Stimulated activated CD4-positive, alpha-beta T cell treated with anti-CD3 and anti-CD28 coated beads, Interleukin-15, amount 100 ng/mL, for 24 hours (primary cell): ENCODE measurements at places on chromosomes 3 and 15.

DNA sequence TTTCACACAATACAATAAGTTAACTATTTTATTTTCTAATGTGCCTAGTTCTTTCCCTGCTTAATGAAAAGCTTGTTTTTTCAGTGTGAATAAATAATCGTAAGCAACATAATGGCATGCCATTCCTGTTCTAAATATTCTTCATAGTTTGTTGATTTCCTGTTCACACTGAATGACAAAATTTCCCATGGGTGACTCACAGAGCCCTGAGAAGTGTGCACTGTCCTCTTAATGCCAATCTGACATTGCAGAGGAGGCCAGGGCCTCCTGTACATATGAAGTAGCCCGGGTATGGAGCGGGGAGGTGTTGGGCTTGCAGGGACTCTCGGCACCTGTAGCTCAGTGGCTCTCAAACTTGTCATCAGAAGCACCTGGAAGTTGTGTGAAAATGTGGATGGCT is 24.3 kb downstream of the CCR3 start:
- DNase-seq = no peak

GRCh38 chr3:154111365-154111935 is 9.7 kb upstream of the ARHGEF26 start:
- no peak for DNase-seq

DNA sequence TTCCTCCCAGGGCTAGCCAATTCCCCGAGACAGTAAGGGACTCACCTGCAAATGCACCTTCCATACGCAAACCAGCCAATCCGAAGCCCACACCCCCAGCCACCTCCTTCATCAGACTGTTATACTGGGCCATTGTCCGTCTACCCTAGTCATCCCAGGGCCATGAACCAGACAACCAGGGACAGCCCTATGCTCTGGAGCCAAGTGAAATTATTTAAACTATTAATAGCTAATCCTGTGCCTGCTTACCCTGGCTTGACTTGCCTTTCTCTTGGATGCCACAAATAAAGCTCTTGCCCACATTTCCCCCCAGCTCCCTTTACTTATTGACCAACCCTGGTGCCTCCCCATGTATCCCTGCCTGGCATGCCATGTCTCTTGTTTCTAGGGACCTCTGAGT is 4.0 kb upstream of the CHRNB4 start:
- DNase-seq = no peak

- no peak for DNase-seq
These were observed 9.1 kb upstream of the TIPARP start for GRCh38 chr3:156665291-156665690.

GRCh38 chr3:50278880-50279224 is at the start of gene LSMEM2:
Gene LSMEM2, plus strand, starts transcription at chr3:50279087. Its CDS starts 27 bp downstream, at chr3:50279114.
- no peak for DNase-seq

- no peak for DNase-seq
These were observed 201.2 kb downstream of the FAM43A start for GRCh38 chr3:194886836-194887235.

GRCh38 chr15:39361497-39361896 is 219.4 kb upstream of the THBS1 start:
- DNase-seq = no peak

DNA sequence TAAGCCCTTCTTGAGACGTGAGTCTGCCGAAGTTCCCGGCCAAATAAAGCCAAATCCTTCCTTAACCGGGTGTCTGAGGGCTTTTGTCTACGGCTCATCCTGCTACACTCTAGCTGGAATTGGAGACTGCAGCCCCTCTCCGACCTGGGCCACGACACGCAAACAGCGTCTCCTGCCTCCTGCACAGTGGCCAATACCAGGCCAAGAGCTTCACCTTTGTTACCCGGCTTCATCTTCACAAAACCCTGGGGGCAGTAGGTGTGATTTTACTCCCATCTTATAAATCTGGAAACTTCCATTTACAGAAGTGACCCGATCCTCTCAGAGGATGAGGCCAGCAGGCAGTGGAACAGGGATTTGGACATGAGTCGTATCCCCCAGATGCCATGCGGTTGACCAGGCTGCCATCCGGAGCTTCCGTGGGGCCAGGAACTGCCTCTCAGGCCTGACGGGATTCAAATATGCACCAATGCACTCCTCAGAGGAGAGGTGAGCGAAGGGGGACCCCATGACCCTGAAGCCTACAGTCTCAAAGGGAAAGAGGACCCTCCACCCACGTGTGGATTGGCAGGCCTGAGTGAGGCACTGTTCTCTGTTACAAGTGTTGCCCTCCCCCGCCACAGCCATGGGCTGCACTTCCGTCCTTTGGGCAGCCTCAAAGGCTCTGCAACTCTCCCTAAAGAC is 53.2 kb upstream of the KLF13 start:
- no peak for DNase-seq

DNA sequence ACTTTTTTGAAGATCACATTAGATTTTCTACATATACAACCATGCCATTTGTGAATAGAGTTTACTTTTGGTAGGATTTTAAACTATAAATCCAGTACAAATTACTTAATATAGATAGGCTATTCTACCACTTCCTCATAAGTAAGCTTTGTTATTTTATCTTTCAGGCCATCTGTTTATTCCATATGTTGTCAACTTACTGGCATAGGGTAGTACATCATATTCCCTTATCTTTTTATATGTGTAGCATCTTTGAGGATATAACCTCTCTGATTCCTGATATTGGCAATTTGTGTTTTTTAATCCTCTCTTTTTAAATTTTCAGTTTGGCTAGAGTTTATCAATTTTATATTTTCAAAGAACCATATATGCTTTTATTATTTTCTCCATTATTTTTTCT is 515.4 kb downstream of the DIPK2A start:
- no peak for DNase-seq

GRCh38 chr3:142853270-142854168 is 35.4 kb downstream of the PCOLCE2 start:
- no peak for DNase-seq

- DNase-seq = no peak
These were observed 2.6 kb upstream of the DAPK2 start for GRCh38 chr15:64048781-64049460.

DNA sequence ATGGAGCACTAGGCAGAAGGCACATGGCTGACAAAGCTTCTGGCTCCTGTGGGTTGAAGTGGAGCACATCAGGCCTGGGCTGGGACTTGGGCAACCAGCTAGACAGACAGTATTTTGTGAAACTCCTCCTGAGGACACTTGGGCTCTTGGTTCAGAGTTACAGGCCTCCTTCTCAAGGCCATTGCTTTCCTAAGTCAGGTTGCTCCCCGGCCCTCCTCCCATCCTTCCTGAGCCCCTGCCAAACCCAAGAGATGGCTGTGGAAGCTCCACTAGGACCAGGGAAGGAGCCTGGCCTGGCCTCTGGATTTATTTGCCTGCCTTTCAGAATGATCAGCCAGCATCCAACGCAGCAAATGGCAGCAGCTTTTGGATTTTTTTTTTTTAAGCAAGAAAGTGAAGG is 56.3 kb downstream of the MAGEF1 start:
- DNase-seq = no peak

GRCh38 chr3:128464188-128464587 is 2.5 kb downstream of the DNAJB8 start:
- no peak for DNase-seq

DNA sequence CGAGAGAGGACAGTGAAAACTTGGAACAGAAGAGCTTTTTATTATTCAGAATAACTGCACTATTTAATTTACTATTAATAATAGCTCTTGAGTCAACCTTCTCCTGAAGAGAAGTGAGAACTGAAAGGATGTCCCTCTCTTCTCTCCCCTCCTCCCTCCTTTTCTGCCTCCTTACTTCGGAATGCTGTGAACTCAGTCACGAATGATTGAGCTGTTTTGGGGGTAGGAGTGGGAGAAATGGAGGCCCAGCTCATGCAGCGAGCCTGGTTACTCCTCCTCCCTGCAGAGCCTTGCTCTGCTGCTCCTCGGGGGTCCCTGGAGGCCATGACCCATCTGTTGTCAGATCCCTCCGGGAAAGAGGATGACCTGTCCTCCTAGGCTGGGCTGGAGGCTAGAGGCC is 20.3 kb upstream of the INSYN1 start:
- no peak for DNase-seq

- DNase-seq = no peak
These were observed 62.8 kb downstream of the POLR2M start for GRCh38 chr15:57769266-57769665.

- DNase-seq = no peak
These were observed 228.5 kb downstream of the NTRK3 start for GRCh38 chr15:88028024-88028423.

DNA sequence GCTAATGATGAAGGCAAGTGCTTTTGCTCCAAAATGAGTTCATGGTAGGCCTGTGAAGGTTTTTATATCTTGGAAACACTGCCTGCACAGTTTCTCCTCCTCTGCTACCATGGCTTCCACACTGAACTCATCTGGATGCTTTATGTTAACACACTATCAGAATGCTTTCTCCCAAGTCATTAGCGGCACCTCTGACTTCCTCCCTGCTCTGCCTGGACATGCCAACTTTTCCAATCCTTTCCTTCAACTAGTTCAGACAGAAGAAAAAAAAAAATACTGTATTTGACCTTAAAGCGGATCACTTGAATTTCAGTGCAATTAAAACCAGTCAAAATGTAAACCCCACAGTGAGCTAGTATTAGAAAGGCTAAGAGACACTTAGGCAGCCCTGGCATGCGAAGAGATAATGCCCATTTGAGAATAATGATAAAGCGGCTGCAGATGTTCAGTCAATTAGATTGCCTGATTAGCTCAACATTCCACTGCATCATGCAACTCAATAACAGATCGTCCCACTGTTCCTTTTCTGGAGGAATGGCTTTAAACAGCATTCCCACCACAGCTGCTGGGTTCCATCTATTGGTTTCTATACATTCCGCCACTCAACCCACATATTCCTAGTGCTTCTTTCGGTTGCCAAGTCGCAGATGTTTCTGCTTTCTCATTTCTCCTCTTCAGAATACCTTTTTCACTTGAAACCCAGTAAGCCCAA is 51.7 kb downstream of the CNTN3 start:
- no peak for DNase-seq

GRCh38 chr3:142987080-142987700 is 14.2 kb upstream of the U2SURP start:
- DNase-seq = no peak

DNA sequence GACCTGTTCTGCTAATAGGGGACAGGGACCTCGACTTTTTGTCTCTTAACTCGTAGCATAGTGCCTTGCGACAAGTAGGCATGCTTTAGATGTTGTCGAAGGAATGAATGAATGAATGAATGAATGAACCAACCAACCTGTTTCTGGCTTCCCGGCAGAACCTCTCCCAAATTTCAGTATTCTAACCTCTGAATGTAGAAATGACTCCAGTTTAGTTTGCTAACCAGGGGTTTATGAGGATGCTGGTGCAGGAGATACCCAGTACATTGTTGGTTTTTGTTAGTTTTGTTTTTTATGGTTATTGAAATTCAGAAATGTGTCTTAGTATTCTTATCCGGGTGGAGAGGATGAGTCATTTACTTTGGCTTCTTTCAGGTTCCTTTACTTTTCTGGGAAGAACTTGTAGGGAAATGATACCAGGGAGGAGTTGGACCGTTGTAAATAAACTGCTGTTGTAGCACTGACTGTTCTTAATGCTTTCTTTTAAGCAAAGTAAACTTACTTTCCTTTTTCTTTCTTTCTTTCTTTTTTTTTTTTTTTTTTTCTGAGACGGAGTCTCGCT is 29.6 kb upstream of the EHHADH start:
- DNase-seq = no peak

GRCh38 chr3:117962750-117963149 is 1071.9 kb downstream of the IGSF11 start:
- no peak for DNase-seq

DNA sequence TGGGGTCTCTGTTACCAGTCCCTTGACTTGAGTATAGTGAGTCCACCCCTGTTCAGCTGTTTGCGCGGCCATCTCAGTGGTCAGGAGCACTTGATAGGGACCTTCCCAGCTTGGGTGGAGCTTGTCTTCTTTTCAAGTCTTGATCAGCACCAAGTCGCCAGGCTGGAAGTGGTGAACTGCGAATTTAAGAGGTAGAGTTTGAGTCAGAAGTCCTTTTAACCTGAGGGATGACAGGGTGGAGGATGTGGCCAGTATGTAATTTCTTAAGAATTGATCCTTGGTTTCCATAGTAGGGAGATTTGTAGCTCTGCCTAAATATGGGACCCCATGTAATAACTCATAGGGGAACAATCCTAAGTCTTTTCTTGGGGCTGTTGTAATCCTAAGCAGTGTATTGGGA is 86.3 kb upstream of the XCR1 start:
- DNase-seq = no peak

DNA sequence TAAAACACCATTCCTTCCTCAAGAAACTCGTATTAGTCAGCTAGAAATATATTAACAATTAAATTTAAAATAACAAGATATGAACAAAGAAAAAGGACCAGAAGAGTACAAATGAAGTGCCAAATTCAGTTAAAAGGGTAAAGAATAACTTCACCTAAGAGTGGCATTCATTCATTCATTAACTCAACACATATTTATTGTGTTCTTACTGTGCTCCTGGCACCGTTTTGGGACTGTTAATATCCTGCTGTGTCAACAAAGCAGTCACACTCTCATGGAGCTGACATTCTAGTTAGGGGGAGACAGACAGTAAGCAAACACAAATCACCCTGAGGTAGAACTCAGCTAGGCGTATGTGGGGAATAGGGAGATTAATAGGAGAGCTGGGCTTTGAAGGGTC is 123.6 kb upstream of the DPPA4 start:
- DNase-seq = no peak

GRCh38 chr15:38076786-38077185 is 142.3 kb downstream of the TMCO5A start:
- no peak for DNase-seq

- DNase-seq = no peak
These were observed 900 bp upstream of the GNB4 start for GRCh38 chr3:179452176-179452564.

DNA sequence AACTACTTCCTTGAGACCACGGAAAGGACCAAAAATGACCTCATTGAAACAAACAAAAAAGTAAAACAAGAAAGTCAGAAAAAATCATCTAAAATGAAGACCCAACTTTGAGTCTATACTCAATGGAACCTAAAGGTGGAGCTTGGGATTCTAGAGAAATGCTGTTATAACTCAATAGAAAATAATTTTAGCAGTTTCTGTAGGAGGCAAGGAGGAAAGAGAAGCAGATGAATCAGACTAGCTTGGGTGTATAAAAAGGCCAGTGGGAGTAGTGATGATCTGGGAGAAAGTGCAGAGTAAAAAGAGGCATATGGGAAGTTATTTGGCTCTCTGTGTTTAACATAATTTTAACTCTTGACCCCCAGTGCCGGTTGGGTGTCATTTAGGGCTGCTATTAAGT is 94.4 kb downstream of the TMCO5A start:
- DNase-seq = no peak

DNA sequence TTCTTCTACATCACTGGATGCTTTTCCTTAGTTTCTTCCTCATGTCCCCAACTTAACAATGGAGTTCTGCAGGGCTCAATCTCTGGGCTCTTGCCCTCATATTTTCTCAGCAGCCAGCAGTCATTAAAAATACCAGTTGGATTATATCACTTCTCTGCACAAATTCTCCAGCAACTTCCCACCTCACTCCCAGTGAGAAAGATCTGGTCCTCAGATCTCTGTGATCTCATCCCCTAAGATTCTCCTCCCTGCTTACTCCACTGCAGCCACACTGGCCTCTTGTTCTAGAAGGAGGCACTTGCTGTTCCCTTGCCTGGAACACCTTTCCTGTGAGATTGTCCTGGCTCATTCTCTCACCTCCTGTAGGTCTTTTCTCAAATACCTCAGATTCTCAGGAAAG is 6.1 kb downstream of the ERICH6 start:
- no peak for DNase-seq
